NCI-H1694 treated with DMSO at 0.1 percent for 48 hours (cell line): ENCODE measurements at places on chromosomes 2 and 18.

DNA sequence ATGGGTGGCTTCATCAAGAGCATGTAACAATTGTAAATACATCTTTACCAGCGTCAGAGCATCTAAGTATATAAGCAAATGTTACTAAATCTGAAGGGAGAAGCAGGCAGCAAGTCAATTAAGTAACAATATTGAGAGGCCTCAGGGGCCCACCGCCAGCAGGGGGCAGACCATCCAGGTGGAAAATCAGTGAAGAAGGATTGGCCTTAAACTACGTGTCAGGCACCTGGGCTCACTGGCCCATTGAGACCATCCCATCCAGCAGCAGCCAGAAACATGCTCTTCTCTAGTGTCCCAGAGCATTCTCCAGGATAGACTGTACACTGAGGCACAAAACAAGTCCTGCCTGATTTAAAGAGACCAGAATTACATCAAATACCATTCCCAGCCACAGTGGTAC lies 96.2 kb upstream of the SNTG2 start:
- DNase-seq, result peak; percentile 19

DNA sequence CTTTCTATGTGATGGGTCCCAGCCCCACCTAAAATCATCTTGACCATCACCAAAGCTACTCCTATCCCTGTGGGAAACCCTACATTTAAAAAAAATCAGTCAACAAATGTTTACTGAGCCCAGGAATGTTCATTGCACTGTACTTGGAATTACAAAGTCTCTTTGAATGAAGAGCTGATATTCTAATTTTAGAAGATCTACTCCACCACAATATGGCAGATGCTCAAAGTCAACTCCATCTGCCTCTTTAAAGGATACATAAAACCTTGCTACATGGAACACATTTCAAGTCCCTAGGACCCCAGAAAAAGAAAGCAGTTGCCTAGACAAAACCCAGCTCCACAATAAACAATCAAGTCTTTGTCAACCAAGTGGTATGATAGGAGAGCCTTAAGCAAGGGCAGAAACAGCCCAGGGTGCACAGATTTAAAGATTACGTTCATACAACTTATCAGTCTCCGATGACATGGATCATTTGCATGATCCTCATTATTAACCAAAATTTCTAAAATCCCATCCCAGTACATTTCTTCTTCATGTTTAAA lies 234.3 kb upstream of the ACVR2A start:
- DNase-seq, result no peak

- DNase-seq, result no peak
Measured at GRCh38 chr18:57320603-57321002, 31.8 kb upstream of the ST8SIA3 start.

DNA sequence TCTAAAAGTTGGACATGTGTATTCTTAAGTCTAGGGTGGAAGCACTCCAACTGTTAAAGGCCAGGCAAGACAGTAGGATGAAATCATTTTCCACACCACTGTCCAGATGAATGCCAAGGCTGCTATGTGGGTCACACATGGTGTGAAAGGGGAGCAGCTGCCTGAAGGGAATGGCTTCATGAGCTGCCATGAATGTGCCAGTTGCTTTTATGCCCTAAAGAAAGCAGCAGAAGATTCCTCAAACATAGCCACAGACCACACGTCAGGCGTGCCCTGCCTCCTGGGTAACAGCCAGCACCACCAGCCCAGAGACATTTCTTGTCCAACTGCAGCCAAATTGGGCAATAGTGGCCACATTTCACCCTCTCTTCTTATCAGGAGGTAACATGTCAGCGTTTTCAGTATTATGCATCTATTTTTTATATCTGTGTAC lies 130.2 kb downstream of the MTCL1 start:
- DNase-seq, result no peak

GRCh38 chr18:58091099-58091611 lies 47.1 kb downstream of the NEDD4L start:
- no peak for DNase-seq

DNA sequence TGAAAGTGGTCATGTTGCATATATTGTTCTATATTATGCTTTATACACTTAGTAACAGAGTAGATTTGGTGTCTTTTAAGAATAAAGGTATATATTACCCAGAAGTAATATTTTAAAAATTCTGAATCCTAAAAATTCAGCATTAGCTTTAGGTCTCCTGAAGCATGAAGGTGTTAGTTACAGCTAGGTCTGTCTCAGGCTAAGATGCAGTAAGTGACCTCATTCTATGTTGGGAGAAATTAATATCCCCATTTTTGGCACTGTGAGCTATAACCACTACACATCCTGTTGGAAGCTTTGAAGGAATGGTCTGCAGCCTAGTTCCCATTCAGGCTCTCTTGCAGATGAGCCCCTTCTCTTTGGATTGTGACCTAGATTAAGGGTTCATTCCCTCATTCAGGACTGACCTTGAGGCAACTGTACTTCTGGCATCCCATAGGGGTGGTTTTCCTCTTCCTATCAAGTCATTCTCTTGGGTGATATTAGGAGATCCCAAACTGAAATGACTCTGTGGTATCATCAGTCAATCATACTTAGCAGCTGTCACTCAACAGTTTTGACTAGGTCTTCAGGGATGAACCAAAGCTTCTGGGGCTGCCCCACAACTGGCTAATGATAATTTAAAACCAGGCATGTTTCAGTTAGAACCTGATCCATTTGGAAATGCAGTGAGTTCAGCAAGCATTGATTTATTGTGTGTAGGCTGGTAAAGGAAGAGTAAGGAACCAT lies 117.7 kb downstream of the GPD2 start:
- no peak for DNase-seq

DNA sequence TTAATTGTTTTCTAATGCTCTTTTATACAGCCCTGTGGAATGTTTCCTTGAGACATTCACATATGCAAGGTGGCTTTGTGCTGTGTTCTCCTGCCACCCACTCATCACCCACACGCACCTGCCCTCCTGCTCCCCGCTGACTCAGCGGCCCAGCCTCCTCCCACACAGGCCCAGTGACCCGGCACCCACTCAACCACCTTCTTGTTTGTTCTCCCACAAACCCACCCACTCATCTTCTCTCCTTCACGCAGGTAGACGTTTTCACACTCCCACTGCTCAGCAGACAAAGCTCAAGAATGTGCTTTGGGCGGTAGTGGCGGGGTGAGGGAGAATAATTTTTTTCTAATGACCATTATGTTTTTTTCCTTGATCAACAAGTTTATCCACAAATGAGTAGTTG lies 28.6 kb upstream of the NEMP2 start:
- DNase-seq, result no peak

GRCh38 chr2:159922563-159922962 lies 124.6 kb upstream of the CD302 start:
- no peak for DNase-seq

GRCh38 chr2:30662268-30663131 lies 144.7 kb downstream of the CAPN13 start:
- no peak for DNase-seq

DNA sequence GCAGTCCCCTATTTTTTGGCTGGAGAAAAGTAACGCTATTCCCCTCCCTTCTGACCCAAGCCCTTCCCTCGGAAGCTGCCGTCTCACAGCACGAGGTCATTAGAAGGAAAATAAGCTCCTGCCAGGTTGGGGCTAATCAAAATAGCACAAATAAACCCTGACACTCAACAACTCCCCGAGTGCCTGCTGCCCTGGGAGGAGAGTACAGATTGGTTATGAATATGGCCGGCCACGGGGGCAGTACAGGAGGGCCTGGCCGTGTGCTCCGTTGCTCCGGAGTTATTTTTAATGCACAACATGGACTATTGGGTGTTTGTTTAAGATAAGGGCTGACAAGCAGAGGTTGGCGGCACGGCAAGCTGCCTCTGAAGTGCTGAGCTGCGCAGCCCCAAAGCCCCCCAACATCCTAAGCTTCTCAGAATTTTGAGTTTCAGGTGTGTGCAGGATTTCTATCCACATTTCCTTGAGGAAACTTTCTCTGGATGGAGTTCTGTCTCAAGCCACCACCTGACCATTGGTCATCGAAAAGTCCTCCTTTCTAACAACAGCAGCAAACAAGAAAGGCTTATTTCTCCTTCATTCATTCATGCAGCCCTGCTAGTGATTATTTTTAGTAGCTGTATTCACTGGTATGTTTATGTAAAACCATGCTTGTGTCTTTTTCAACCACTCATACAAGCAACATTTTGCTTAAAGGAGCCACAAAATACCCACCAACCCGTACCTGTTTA lies 58.7 kb downstream of the PAX3 start:
- DNase-seq, result no peak

- no peak for DNase-seq
Measured at GRCh38 chr18:13831864-13832508, 8.0 kb downstream of the MC5R start.

DNA sequence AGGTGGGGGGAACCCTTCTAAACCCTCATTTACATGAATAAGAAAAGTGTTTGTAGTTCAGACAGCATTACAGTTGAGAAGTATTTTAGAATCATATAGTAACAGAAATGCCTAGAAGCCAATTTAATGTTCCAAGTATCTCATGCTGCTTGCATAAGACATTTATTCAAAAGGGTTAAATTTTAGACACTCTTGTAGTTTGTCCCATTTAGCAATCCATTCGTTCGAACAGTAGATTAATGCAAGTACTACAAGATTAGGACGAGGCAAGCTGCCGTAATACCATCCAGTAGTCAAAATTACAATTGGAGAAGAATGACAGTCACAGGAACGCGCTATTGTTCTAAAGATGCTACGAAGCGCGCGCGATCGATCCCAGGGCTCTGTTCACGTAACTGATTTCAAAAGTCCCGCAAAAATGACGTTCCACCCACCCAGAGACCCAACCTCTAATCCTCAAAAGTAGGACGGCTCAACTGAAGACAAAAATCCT lies 1.2 kb downstream of the TMEM237 start:
- DNase-seq, result no peak

- peak; percentile 37 for DNase-seq
Measured at GRCh38 chr2:3198119-3198518, 179.5 kb downstream of the EIPR1 start.

- DNase-seq, result no peak
Measured at GRCh38 chr2:147806846-147807245, 38.0 kb upstream of the ACVR2A start.

DNA sequence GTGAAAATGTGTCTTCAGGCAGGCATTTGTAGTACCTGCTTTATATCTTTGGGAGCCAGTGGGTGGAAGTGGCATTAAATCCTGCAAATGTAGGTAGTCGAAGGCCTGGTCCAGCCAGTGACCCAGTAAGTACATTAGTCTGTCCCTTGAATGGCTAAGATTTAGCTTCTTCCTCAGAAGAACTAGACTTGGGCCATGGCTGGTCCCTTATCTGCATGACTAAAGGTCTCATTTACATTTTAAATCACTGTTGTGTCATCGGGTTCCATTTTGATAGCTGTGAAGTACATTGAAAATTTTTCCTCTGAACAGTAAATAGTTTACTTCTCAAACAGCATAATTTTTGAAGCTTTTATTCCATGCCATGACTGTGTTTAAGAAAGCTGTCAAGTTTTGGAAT lies 438.4 kb upstream of the KLHL29 start:
- no peak for DNase-seq

- DNase-seq, result no peak
Measured at GRCh38 chr2:149020432-149020851, 18.1 kb upstream of the LYPD6B start.

DNA sequence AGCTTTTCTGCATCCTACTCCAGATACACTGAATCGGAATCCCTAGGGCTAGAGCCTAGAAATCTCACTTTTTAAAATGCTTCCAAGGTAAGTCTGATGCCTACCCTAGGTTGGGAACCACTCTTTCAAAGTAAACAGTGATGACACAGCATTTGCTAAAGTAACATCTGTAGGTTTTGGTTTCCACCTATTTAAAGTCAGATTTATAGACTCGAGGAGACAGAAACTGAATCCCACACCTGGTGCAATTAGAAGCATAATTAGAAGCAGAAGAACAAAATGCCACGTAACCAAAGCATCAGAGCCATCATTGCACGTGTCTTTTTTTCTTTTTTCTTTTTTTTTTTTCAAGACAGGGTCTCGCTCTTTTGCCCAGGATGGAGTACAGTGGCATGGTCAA lies 40.9 kb downstream of the PDK1 start:
- no peak for DNase-seq
